ENCODE measurements at places on chromosomes 11 and 22.

GRCh38 chr22:44154436-44154942 lies 26.2 kb upstream of the PARVG start:
- DNase-seq, result no peak

DNA sequence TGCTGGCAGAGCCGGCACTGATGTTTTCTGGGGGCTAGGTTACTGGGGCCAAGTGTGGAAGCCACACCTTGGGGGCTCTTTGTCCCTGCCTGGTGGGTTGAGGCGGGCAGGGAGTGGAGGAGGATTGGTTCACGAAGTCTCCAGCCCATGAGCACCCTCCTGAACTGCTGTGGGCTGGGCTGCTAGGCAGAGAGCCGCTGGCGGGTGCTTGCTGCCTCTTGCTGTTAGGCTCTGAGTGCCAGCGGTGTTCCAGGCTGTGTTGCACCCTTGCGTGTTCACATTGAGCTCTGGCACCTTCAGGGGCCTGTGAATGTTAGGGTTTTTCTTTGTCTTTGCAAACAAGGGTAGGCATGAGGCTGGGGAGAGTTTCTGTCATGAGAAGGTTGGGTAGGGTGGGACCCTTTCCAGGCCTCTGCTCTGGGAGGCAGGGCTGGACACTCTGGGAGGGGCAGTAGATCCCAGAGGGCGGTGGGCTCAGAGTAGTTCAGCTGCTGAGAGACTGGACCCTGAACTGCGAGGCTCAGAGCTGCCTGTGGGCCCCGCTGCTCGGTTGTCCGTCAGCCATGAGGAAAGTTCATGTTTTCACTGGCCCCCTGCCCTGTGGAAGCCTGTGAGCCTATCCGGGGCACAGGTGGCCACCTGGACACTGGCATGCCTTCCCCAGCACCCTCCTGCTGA lies 24.0 kb upstream of the TMEM191C start:
- DNase-seq, result no peak

DNA sequence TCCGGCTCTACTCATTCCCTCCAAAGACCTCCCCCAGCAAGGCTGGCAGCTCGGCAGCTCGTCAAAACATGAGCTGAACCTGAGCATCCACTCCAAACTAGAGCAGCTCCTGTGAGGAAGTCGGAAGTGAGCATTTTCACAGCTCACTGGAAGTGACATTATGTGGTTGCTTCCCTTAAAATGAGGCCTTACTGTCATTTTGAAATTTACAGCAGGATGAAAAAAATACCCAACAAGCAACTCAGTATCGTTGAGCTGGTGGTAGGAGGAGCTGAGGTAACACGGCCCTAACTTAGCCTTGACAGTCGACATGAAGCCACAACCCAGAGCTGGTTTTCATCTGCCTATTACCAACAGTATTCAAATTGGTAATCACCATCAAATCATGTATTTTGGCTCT lies 38.0 kb upstream of the ARFGAP3 start:
- DNase-seq, result no peak

GRCh38 chr11:31834237-31834636 lies 23.1 kb upstream of the PAX6 start:
- DNase-seq, result no peak

GRCh38 chr11:110349138-110349996 lies 53.0 kb upstream of the RDX start:
- DNase-seq, result no peak

DNA sequence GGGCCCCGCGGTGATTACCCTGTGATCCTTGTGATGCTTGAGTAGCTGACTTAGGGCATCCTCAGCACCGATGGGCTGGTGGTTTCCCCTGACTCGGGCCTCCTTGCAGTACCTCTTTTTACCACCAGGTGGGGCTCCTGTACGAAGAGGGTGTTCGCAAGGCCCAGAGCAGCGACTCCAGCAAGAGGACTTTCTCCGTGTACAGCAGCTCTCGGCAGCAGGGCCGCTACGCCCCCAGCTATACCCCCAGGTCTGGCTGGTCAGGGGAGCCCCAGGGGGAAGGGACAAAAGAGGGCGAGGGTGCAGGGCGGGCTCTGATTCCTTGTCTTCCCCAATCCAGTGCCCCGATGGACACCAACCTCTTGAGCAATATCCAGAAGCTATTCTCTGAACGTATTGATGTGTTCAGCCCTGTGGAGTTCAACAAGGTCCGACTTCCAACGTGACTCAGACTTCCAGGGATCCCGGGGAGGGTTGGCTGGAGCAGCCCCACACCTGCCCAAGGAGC lies 1.3 kb upstream of the TM7SF2 start:
- peak; percentile 84 for DNase-seq

DNA sequence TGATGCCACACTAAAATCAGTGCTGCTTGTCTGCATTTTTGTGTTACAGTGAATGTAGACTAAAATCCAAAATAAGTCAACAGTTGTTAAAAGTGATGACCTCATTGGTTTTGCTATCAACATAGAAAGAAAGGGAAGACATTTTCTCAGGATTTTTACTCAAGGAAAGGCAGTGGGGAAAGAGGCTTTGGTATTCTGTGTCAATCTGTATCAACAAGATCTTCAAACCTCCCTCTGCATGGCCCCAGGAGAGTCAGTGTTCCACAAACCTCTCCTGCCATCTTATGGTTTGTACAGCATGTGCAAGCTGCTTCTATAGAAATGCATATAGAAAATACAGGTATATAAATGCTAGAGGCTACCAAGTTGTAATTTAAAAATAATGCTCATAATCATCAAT lies 13.8 kb upstream of the OR51M1 start:
- peak; percentile 64 for DNase-seq

DNA sequence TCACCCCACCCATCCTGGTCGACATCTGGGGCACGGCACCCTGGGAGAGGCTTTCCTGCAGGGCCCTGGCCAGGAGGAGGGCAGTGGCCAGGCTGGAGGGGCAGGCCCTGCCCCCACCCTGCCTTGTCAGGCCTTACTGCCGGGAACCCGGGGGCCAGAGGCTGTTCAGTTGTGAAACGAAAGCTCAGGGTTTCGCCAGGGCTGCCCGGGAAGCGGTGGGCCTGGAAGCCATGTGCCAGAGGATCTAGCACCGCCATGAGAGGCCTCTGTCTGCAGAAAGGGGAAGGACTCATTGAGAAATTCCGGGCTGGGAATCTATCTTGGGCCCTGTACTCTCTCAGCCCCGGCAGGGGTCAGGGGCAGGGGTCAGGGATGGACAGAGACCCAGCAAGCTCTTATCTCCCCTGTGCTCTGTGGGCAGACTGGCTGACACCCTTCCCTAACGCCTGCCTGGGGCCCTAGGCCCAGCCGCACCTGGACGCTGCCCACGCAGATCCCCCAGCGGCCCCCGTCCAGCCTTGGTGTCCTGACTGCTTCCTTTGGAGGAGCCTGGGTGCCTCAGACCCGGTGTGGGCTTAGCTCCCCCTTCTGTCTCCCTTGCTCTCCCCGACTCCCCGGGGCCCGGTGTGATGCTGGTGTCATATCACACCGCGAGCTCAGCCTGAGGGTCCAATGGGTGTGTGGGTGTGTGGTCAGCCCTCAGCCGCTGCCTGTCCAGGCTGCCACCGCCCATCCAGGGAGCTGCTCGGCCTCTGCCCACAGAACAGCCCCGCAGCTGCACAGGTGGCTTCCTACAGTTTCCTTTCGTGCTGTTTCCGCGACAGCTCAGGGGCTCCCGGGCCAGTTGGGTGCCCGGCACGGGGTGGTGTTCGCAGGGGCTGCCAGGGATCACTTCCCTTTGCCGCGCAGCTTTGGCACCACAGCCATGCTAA lies 6.5 kb downstream of the PIM3 start:
- peak; percentile 48 for DNase-seq

GRCh38 chr22:42608823-42609361 lies 5.8 kb downstream of the POLDIP3 start:
- peak; percentile 64 for DNase-seq

DNA sequence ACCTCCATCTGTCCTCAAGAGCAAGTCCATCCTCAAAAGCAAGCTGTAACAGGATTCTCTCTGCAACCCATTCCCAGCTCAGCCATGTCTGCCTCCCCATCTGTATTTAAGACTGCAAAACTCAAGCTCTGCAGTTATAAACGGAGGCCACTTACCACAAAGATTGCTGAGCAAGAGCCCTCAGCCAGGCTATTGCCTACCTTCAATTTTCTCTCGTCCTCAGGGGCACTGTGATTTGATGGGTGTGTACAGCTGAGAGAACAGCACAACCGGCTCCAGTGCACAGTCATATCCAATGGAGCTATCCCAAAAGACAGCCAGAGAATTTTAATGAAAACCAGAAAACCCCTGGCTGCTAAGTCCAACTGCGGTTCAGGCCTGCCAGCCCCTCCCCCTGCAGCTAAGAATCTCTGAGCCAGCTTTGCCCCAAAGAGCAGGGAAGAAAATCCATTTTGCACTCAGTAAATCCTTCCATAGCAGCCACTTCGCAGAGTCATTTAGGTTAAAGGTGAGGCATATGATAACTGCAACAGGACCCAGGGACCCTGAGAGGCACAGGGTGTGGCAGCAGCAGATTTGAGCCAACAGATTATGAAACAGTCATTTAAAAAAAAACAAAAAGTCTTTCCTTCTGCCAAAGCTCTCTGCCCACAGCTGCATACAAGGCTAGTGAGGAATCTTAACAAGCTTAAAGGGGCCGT lies 37.6 kb downstream of the RAB30 start:
- peak; percentile 63 for DNase-seq

DNA sequence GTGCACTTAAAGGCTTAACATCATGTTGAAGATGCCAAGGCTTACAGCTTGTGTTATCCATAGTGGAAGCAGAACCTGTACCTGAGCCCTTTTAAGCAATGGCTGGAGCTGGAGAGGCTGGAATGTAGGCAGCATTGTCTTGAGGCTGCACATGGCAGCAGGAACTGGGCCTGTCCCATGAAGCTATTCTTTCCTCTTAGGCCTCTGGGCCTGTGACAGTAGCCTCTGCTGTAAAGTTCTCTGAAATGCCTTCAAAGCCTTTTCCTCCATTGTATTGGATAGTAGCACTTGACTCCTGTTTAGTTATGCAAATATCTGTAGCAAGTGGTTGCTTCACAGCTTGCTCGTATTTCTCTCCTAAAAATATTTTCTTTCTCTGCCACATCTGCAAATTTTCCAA lies 127.4 kb upstream of the ANO5 start:
- no peak for DNase-seq

GRCh38 chr11:83455356-83455755 lies 169.2 kb upstream of the CCDC90B start:
- no peak for DNase-seq

- no peak for DNase-seq
Observed at GRCh38 chr22:18065256-18065655, 12.5 kb upstream of the PEX26 start.

DNA sequence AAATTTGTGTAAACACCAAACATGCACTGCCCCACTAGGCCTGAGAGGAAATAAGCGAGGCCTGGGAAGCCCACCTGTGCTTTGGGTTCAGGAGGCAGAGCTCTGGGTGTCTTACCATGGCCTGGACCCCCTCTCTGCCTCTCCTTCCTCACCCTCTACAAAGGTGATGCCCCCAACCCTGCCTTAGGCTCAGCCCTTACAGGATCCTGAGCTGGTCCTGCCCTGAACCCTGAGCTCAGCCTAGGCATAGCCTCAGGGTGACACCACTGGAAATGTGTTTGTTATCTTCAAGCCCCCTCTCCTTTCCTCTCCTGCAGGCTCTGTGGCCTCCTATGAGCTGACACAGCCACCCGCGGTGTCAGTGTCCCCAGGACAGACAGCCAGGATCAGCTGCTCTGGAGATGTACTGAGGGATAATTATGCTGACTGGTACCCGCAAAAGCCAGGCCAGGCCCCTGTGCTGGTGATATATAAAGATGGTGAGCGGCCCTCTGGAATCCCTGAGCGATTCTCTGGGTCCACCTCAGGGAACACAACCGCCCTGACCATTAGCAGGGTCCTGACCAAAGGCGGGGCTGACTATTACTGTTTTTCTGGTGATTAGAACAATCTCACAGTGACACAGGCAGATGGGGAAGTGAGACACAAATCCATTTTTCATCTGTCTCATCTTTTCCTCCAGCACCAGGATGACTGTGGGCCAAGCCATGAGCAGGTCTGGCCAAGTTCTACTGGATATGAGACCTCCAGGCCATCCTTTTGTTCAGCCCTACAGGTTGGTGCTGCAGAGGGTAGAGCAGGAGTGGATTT lies 117.8 kb downstream of the GGTLC2 start:
- DNase-seq, result no peak

- DNase-seq, result peak; percentile 35
Observed at GRCh38 chr11:123194337-123195187, 486 bp downstream of the CLMP start.
